Aorta (tissue), 5 donors: ENCODE measurements at places on chromosomes 4 and X. TPM values are rescaled to one million over a fixed set of nuclear protein-coding genes. Genes with fewer than 3 reads are reported as not detected.

DNA sequence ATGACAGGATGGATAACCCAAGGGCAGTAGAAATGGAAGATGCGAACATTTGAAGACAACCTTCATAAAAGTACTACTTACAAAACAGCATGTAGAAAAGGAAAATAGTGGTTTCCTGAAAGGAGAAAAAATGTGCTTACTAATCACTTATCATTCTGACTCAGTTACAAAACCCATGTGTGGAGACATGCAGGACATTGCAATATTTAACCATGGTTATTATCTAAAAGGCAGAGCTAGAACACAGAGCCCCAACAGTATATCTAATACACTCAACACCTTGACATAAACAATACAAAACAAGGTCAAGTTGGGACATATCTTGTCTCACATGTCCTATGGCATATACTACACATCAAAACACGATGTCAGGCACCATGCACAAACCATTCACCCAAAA is 55.9 kb downstream of the EIF4E start:
- no peaks in the 10 kb centered on the region for H3K4me1 ChIP-seq
- H3K4me3 ChIP-seq, result no peak overlapping the region
- no peak for DNase-seq
- no peaks in the 10 kb centered on the region for H3K36me3 ChIP-seq
- H3K27ac ChIP-seq, result no peak overlapping the region
- H3K27me3 ChIP-seq, result no peaks in the 10 kb centered on the region

DNA sequence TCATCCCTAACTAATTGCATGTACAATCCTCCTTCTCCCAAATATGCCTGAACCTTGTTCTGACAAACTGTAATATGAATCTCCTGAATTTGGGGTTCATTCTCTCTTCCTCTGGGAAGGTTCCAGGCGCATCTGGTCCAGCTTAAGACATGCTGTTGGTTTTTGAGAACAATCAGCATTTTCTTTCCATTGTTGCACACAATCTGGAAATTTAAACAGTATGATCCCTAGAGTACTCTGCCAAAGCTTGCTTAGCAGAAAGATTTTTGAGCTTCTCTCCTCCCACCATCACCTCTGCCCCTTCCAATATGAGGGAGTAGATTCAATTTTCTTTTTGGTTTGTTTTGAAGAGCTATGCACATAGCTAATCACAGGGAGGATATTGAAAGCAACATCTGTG is 50.1 kb downstream of the SRPX start:
- no peak overlapping the region for H3K4me3 ChIP-seq
- H3K4me1 ChIP-seq, result no peaks in the 10 kb centered on the region
- H3K36me3 ChIP-seq, result no peaks in the 10 kb centered on the region
- H3K27ac ChIP-seq, result no peak overlapping the region

- H3K27ac ChIP-seq, result no peak overlapping the region
- no peak overlapping the region for H3K4me3 ChIP-seq
- no peaks in the 10 kb centered on the region for H3K36me3 ChIP-seq
- peaks cover 3% of the 10 kb centered on the region for H3K4me1 ChIP-seq
- DNase-seq, result no peak
- no peaks in the 10 kb centered on the region for H3K27me3 ChIP-seq
These were observed 46.9 kb downstream of the XIAP start for GRCh38 chrX:123906557-123907316.

DNA sequence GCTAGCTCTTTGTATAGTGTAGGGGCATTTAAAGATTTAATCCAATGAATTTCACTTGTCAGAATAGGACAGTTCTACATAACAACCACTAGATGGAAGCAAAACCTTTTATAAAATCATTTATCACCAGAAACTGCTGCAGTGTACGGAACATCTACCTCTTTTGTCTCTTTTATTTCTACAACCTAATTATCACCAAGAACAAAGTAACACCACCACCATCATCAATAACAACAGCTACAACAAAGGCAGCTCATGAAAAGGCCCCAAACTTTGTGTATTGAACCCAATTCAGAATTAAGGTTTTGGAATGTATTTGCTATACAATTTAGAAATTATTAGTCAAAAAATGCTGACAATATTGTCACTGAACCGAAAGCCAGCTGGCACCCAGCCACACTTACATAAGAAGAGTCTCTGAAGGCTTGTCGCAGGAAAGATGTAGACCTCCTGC is 260.9 kb upstream of the RPS6KA3 start:
- no peak overlapping the region for H3K4me3 ChIP-seq
- no peaks in the 10 kb centered on the region for H3K4me1 ChIP-seq
- DNase-seq, result no peak

GRCh38 chr4:37858112-37858511 is 31.6 kb downstream of the PGM2 start:
- H3K27me3 ChIP-seq, result no peaks in the 10 kb centered on the region
- no peaks in the 10 kb centered on the region for H3K36me3 ChIP-seq
- no peak overlapping the region for H3K27ac ChIP-seq
- H3K4me3 ChIP-seq, result no peak overlapping the region

- no peaks in the 10 kb centered on the region for H3K27me3 ChIP-seq
- no peak for DNase-seq
- no peaks in the 10 kb centered on the region for H3K36me3 ChIP-seq
- no peak overlapping the region for H3K4me3 ChIP-seq
These were observed 248.5 kb downstream of the GRIA3 start for GRCh38 chrX:123432361-123433150.

DNA sequence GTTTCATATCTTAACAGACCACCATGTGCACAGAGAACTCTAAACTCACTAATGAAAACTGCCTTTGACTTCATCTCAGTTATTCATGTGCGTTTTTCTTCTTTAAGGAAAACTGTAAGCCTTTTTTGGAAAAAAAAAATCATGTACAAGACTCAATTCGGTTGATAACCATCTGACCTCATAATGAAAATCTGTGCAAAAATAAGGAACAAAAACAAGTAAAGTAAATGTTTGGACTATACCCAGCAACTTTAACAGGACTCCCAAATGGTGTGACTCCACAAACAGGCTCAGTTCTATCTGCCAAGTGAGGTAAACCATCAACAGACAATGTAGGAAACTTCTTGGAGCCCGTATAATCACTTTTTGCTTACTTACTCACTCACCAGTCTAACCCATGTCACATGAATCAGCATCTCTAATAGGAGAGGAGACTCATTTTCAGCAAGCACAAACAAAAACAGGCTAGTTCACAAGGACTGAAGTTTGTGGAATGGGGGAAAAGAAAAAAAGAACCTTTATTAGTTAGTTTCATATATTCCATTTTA is 9.3 kb downstream of the APOO start:
- DNase-seq, result no peak
- H3K4me3 ChIP-seq, result no peak overlapping the region
- no peaks in the 10 kb centered on the region for H3K36me3 ChIP-seq
- no peak overlapping the region for H3K27ac ChIP-seq

GRCh38 chr4:2698951-2699505 is 57.1 kb downstream of the TNIP2 start:
- H3K4me3 ChIP-seq, result no peak overlapping the region
- peaks cover 4% of the 10 kb centered on the region for H3K36me3 ChIP-seq
- no peak overlapping the region for H3K27ac ChIP-seq
- no peaks in the 10 kb centered on the region for H3K27me3 ChIP-seq
- H3K4me1 ChIP-seq, result no peaks in the 10 kb centered on the region
- DNase-seq, result peak; percentile 61

GRCh38 chr4:74084984-74085383 is 14.0 kb downstream of the CXCL2 start:
- no peaks in the 10 kb centered on the region for H3K4me1 ChIP-seq
- H3K27ac ChIP-seq, result no peak overlapping the region
- H3K27me3 ChIP-seq, result no peaks in the 10 kb centered on the region
- no peaks in the 10 kb centered on the region for H3K36me3 ChIP-seq

DNA sequence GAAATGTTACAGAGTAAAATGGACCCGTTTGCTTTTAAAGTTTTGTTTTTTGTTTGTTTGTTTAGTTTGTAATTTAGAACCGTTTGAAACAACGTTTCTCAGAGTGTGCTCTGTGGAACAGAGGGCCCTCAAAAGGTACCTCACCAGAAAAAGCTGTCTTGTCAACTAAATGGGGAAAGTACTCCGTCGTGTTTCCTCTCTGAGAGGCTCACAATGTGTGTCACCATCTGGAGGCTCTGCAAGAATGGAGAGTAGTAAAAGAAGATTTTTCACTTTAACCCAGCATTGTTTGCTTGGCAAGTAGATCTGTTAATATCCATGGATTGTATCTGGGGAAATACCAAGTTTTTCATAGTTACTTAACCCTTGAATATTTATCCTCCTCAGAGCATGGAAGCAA is 1.5 kb upstream of the ENPEP start:
- DNase-seq, result no peak
- H3K36me3 ChIP-seq, result no peaks in the 10 kb centered on the region
- H3K4me1 ChIP-seq, result no peaks in the 10 kb centered on the region
- no peak overlapping the region for H3K4me3 ChIP-seq
- no peak overlapping the region for H3K27ac ChIP-seq

GRCh38 chr4:26032630-26033317 is 118.8 kb downstream of the SMIM20 start:
- no peak overlapping the region for H3K4me3 ChIP-seq
- H3K36me3 ChIP-seq, result no peaks in the 10 kb centered on the region
- DNase-seq, result no peak
- H3K4me1 ChIP-seq, result peaks cover 2% of the 10 kb centered on the region
- peak overlapping the region; percentile 89 for H3K27ac ChIP-seq

DNA sequence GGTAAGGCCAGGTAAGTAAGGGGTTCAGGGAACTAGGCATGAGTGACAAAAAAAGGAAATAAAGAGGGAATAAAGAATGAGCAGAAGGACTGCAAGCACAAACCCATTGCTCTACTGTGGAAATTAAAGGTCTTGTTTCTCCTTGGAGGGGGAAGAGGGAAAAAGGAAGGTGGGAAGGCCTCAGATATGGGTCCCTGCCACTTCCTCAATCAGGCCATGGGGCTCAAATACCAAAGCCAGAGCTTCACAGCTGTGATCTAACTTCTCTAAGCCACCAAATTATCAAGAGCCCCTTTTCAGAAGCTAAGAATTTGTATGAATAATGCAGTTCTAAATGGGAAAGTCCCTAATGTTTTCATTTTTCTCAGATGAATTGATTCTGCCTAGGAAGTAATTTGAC is 4.7 kb downstream of the USP51 start:
- no peaks in the 10 kb centered on the region for H3K27me3 ChIP-seq
- H3K27ac ChIP-seq, result no peak overlapping the region
- no peaks in the 10 kb centered on the region for H3K36me3 ChIP-seq
- no peak for DNase-seq
- H3K4me1 ChIP-seq, result no peaks in the 10 kb centered on the region

DNA sequence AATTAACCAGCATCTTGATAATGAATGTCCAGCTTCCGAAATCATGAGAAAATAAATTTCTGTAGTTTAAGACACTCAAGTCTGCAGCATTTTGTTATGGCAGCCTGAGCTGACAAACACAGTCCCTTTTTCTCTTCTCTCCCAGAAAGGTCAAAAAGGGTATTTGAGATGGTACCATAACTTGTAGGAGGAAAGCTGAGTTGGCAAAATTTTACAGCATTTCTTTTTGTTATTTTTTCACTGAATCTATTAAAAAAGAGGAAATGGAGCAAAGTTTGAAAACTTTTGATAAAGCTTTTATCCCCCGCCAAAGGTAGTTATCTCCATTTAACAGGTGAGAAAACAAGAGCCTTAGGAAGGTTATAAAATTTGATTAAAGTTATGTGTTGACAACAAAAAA is 367.6 kb upstream of the TECRL start:
- H3K4me1 ChIP-seq, result no peaks in the 10 kb centered on the region
- no peak for DNase-seq
- H3K36me3 ChIP-seq, result no peaks in the 10 kb centered on the region
- no peaks in the 10 kb centered on the region for H3K27me3 ChIP-seq
- H3K4me3 ChIP-seq, result no peak overlapping the region
- no peak overlapping the region for H3K27ac ChIP-seq

DNA sequence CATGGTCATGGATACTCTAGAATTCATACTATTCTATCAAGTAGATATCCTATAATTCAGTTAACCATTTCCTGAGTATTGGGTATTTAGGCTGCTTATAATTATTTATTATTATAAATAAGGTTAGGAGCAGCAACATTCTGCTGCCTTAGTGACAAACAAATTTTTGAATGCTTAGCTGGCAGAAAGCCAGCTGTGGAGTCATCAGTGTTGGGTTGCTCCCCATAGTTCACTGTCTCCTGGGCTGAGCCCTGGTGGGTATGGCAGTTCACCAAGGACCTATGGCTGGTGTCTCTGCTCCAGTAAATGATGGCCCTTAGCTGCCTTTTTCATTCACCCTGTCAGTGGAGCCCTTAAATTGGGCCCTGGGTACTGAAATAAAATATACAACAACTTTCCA is 61.8 kb downstream of the SMARCA5 start:
- no peaks in the 10 kb centered on the region for H3K27me3 ChIP-seq
- no peaks in the 10 kb centered on the region for H3K36me3 ChIP-seq
- no peak overlapping the region for H3K4me3 ChIP-seq

DNA sequence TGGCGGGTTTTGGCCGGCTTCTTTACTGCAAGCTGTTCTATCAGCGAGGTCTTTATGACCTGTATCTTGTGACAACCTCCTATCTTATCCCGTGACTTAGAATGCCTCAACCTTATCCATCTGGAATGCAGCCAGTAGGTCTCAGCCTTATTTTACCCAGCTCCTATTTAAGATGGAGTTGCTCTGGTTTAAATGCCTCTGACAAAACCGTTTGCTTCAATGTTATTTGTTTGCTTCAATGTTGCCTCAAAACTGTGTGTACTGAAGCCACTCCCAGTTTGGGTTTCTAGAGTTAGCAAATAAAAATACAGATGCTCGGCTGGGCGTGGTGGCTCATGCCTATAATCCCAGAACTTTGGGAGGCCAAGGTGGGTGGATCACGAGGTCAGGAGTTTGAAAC is 51.6 kb downstream of the ZNF518B start:
- no peaks in the 10 kb centered on the region for H3K4me1 ChIP-seq
- no peak for DNase-seq
- no peak overlapping the region for H3K4me3 ChIP-seq
- no peaks in the 10 kb centered on the region for H3K27me3 ChIP-seq

GRCh38 chr4:169311643-169312365 is 41.0 kb upstream of the SH3RF1 start:
- no peak for DNase-seq
- H3K36me3 ChIP-seq, result no peaks in the 10 kb centered on the region
- H3K27me3 ChIP-seq, result no peaks in the 10 kb centered on the region
- H3K27ac ChIP-seq, result no peak overlapping the region

DNA sequence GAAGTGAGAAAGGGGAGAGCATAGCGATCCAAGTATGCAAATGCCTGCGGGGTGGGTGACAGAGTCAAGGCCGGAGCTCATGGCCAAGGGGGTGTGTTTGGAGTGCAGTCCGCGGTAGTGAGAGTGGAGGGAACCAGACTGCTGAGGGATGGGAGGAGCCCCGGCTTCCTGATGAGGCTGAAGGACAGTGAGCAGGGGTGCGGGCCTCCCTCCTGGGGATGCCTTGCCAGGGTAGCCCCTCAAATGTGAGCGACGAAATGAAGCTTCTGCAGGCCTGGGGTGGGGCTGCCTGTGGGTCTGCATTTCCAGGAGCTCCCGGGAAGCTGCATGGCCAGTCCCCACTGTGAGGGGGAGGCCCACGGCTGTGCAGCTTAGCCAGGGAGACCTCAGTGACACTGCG is 45.0 kb downstream of the PSAPL1 start:
- no peaks in the 10 kb centered on the region for H3K36me3 ChIP-seq
- H3K27me3 ChIP-seq, result no peaks in the 10 kb centered on the region
- H3K4me1 ChIP-seq, result no peaks in the 10 kb centered on the region
- no peak overlapping the region for H3K4me3 ChIP-seq
- DNase-seq, result peak; percentile 66

The TRIM61 gene
- 0.56 TPM for polyA plus RNA-seq

The CCNA2 gene
- polyA plus RNA-seq, result 0.56 TPM

The NAP1L2 gene
- 4.3 TPM for polyA plus RNA-seq

The SCFD2 gene
- polyA plus RNA-seq, result 3.5 TPM

The SPON2 gene
- 5.4 TPM for polyA plus RNA-seq

The USP26 gene
- polyA plus RNA-seq, result not detected

The TEX13D gene
- polyA plus RNA-seq, result not detected

The BGN gene
- polyA plus RNA-seq, result 3,171 TPM

The ELK1 gene
- 17.4 TPM for polyA plus RNA-seq

The ARHGAP36 gene
- polyA plus RNA-seq, result not detected
